Umbilical cord (tissue), 2 donors: ENCODE measurements at places on chromosomes 16 and 17.

- DNase-seq, result no peak
These were observed 9.7 kb downstream of the CA4 start for GRCh38 chr17:60159479-60159866.

- no peak for DNase-seq
These were observed 711.2 kb downstream of the MAF start for GRCh38 chr16:78889346-78889745.

DNA sequence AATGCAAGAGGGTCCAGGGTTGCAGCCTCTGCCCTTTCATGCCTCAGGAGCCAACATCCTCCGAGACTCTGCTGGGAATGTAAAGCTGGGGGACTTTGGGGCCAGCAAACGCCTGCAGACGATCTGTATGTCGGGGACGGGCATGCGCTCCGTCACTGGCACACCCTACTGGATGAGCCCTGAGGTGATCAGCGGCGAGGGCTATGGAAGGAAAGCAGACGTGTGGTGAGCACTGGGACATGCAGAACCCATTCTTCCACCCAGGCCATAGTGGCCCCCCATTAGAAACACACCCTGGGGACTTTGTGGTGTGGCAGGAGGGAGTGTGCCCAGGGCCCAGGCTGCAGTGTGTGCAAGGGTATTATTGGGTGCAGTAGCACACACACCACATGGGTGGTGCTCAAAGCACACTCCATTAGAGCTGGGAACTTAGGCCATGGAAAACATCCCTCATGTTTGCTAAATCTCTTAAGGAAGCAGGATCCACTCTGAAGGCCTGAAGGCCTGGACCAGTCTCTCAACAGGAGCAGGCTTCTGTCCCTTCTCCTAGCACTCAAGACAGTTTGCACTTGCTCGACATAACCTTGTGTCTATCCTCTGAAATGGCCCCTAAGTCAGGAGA lies 7.6 kb downstream of the LIMD2 start:
- no peak for DNase-seq

GRCh38 chr16:24906901-24907300 lies 61.1 kb downstream of the SLC5A11 start:
- DNase-seq, result no peak

DNA sequence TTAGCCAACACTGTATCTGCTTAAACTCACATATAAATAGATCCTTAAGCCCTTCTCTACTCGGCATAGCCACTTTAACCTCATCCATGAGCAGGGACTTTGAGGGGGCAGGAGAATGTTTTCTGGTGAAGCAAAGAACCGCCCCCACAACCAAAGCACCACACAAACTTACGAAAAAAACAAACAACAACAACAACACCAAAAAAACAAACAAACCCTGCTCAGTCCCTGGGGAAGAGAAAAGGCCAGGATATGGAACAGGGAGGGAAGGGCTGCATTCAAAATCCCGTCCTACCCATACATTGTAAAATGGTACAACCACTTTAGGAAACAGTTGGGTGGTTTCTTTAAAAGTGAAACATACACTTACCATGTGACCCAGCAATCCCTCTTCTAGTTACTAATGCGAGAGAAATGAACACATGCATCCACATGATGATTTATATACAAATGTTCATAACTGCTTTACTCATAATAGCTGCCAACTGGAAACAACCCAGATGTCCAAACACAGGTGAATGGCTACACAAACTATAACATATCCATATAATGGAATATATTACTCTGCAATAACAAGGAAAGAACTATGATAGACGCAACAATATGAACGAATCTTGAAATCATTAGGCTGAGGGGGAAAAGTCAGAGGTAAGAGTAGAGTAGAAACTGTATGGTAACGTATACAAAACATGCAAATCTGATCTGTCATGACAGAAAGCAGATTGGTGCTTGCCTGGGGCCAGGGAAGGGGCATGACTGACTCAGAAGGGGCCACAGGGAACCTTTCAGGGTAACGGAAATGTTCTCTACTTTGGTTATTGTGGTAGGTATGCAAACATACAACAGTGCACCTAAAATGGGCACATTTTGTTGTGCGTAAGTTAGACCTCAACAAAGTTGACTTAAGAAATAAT lies 37.7 kb upstream of the TOB1 start:
- peak; percentile 80 for DNase-seq

DNA sequence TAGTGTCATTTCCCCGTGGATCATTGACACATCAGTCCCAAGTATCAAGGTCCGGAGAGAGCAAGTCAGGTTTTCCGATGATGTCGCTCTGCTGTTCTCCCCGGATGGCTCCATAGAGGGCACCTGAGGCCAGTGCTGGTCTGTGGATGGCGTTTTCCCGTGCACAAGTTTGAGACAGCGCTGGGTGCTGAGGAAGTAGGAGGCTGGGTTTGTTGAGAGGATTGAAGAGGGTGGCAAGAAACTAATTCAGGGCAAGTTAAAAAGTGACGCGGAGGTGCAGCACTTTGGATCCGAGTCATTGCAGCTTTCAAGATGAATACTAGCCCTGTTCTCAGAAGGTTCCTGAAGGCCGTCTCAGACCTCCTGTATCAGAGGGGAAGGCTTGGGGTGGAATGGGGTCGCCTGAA lies 7.7 kb downstream of the NUBP1 start:
- DNase-seq, result no peak

DNA sequence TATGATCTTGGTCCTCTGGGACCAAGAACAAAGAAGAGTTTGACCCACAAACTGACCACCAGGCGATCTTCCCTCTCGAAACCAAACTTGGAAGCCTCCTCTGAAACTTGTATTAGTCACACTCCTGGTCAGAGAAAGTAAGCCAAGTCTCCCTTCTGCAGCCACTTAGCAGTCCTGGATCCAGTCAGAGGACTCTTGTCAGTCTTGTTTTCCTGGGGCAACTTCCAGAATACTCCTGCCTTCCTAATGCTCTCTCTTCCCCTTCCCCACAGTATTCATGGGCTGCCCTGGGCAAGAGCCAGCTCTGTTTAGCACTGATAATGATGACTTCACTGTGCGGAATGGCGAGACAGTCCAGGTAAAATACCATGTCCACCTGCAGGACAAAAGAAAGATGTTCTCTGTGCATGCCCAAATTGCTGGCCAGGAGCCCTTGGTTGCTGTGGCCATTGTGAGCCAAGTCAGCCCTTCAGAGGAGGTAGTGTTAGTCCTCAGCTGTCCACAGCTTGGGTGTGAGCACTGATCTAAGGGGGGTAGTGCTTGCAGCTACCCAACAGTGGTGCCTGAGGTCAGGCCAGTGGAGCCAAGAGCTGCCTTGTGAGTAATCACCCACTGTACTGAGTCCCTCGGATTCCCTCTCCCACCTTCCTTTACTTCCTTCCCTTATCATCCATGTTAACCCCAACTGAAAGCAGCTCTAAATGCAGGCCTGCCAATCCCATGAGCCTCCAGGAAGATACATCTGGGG lies 31.2 kb downstream of the CDH3 start:
- DNase-seq, result no peak

DNA sequence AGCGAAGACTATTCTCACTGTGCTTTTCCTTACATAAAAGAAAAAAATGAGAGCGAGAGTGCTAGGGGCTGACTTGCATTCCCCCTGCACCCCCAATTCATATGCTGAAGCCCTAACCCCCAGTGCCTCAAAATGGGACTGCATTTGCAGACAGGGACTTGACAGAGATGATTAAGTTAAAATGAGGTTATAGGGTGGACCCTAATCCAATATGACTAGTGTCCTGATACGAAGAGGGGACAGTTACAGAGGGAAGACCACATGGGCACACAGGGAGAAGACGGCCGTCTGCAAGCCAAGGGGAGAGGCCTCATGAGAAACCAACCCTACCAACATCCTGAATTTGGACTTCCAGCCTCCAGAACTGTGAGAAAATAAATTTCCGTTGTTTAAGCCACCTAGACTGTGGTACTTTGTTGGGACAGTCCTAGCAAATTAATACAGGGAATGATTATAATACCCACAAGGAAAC lies 1.6 kb upstream of the TMEM220 start:
- DNase-seq, result no peak

GRCh38 chr16:49486400-49486799 lies 112.8 kb downstream of the C16orf78 start:
- no peak for DNase-seq

DNA sequence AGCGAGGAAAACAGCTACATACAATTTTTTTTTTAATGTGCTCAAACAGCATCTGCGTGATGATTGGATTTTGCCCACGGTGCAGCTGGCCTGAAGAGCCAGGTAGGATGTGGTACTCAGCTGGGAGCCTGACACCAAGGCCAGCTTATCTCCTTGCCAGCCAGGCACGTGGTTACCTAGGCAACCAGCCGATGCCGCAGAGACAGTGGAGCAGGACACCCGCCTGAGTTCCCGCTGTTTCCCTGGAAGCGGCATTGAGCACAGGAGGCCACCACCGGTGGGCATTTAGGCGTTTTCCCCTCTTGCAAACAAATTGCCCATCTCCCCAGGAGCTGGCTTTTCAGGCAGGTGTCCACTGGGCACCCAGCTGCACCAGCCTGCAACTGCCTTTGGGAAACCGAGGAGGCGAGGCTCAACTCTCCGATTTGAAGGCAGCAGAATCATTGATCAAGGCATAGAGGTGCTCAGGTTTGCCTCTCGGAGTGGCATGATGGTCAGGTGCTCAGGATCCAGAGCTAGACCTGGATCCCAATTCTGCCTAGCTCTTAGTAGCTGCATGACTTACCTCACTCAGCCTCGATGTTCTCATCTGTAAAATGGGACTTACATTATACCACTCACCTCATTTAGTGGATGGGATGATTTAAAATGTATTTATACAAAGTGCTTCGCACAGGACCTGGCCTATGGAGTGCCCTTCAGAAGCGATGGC lies 137.5 kb upstream of the PLCG2 start:
- no peak for DNase-seq

GRCh38 chr17:78873519-78874340 lies 29.3 kb downstream of the CEP295NL start:
- DNase-seq, result no peak

DNA sequence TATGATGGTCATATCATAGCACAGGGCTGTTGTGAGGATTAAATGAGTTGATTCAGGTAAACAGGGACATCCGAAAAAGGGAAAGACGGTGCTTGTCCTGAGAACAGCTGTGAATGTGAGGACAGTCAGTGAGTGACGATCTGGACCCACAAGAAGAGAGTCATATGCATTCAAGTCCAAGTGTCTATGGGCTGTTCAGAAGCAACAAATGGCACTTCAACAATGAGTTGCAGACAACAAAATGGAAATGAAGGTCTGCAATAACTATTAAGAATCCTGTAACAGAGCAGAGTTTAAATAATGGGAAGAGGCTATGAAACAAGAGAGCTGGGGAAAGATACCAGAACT lies 100.3 kb downstream of the ADCY9 start:
- no peak for DNase-seq

GRCh38 chr17:2580661-2581060 lies 12.8 kb upstream of the PAFAH1B1 start:
- DNase-seq, result no peak

- no peak for DNase-seq
These were observed 6.4 kb downstream of the ASPSCR1 start for GRCh38 chr17:81983639-81984373.

GRCh38 chr17:16915752-16916556 lies 56.0 kb downstream of the TNFRSF13B start:
- DNase-seq, result peak; percentile 15

GRCh38 chr16:46972429-46973206 lies 856 bp downstream of the DNAJA2 start:
- DNase-seq, result peak; percentile 26

- no peak for DNase-seq
These were observed 31.1 kb downstream of the TPSG1 start for GRCh38 chr16:1193825-1194581.

GRCh38 chr16:2456551-2457153 lies 3.3 kb upstream of the TEDC2 start:
- no peak for DNase-seq

- DNase-seq, result no peak
These were observed 24.9 kb downstream of the UBE2G1 start for GRCh38 chr17:4341616-4341977.

GRCh38 chr17:74733365-74734122 lies 3.5 kb upstream of the RAB37 start:
- DNase-seq, result no peak

DNA sequence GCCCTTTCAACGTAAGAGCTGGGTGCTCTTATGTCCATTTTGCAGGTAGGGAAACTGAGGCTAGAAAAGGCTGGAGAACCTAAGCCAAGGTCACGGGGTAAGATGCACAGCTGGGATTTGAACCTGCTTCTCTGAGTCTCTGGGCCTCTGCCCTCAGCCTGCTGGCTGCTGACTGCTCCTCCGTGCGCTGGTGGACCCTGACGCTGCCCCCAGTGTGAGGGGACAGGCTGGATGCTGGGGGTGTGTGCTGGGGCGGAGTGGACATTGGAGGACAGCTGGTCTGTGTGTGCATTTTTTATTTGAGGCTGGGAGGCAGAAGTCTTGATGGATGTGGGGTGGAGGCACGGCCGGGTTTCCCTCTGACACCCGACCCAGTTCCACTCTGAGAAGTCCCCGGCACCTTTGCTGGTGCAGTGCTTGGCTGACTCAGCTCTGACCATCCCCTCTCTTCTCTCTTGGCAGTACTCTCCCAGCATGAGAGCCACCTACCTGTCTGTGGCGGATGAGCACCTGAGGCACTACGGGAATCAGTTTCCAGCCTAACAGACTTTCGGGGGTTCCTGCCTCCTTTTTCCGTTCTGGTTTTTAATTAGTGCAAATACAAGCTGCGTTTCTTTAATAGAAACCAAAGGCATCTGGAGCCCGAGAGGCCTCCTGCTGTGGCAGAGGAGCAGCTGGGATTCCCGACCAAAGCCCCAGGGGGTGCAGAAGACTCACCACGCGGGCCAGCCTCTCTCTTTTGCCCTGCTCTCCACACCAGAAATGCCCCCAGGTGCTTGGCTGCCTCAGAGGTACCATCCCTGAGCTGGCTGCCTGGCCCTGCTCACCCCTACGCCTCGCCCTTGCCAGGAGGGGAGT lies 14.1 kb upstream of the DNAI2 start:
- no peak for DNase-seq

DNA sequence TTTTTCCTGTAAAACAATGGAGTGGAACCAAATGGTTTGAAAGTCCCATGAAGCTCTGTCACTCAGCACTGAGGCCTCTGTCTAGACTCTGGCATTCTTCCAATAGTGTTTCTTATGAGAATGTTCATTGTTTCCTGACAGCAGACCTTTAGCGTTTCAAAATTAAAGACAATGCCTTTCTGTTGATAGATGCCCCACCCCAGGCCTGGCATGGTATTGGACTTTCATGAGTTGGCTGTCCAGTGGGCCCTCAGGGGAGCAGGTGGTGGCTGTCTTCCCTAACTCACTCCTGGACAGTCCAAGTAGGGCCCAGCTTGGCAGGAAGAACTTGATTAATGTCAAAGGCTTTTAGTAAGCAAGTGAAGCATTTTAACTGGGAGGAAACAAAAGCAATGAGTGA lies 186.5 kb upstream of the CCL2 start:
- DNase-seq, result no peak

- DNase-seq, result no peak
These were observed 14.9 kb downstream of the GPRC5C start for GRCh38 chr17:74446551-74447500.
